ENCODE measurements at places on chromosomes 6 and 20.
A peak's percentile ranks its signal among the peaks of the same experiment; 100 is the strongest.

GRCh38 chr6:114304304-114304887, 38.4 kb downstream of the HS3ST5 start:
- DNase-seq: no peak

- DNase-seq: no peak
These were observed 635.3 kb upstream of the MARCKS start for GRCh38 chr6:113221850-113222249.

DNA sequence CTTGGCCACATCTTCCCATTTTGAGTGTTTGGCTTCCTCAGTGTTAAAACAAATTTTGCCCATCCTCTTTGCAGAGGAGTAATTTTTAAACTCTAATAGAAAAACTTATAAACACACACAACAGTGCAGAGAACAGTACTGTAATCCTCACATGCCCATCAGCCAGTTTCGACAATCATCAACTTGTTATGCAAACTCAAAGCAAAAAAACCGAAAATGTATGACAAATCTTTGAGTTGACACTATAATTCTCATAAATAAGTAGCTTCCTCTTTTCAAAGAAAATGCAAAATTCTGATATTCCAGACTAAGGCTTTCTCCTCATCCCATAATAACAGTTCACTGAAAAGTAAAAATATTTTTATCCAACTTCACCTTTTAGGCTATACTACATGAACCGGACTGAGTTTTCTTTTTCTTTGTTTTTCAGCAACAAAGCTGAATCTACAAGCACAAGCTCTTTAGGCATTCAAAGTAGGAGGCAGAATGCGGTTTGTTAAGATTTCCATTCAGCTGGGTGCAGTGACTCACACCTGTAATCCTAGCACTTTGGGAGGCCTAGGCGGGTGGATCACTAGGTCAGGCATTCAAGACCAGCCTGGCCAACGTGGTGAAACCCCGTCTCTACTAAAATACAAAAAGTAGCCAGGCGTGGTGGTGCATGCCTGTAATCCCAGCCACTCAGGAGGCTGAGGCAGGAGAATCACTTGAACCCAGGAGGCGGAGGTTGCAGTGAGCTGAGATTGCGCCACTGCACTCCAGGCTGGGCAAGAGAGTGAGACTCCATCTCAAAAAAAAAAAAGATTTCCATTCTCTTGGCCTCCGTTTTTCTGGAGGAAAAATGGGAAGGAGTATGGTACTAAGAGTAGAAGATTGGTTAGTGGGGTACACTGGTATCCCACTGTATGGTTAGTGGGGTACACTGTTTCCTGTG, 74.8 kb downstream of the GCNT2 start:
- DNase-seq: no peak

DNA sequence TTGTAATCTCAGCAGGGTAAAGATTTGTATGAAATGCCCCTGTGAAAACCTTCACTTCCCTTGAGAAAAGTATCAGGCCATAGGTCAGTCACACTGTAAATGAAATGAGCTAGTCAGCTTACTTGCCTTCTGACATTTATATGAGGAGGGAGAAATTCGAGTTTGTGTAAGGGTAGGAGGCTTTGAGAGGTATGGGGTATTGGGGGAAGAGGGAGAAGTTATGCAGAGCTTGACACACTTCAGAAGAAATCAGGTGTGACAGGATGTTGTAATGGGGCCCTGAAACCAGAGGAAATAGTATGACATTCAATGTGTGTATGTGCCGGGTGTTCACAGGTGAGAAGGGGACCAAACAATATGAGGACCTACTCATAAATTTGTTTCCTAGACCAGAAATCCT, 64.2 kb upstream of the CCN6 start:
- DNase-seq: no peak

- no peak for DNase-seq
These were observed 110.3 kb upstream of the BTN3A2 start for GRCh38 chr6:26254724-26255123.

DNA sequence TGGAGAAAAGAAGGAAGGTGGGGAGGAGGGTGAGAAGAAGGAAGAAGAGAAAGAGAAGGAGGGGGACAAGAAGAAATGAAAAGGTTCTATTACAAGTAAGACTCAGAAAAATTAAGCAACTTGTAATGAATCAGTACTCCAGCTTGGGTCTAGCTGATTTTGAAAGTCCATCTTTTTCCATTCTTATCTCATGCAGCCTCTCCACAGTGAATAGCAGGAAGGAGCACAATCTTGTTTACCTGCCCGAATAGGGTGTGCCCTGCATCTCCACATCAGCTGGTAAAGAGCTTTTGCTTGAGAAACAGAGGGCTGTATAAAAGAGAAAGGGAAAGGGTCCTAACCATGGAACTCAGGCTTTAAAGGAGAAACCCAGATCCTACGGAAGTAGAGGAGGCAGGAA, 348.8 kb downstream of the TPBG start:
- DNase-seq: no peak

DNA sequence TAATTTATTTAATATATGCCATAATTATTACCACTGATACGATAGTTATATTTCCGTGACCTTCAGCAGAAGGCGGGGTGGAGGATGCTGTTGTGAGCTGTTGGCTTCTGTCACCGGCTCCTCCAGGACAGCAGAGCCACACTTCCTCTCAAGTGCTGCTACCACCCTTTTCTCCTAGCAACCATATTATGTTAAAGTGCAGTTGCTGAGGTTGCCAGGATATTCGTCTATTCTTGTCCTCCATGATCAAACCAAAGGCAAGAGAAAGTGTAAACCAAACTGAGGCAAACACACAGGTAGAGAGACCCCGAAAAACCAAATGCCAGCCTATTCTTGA, 27.8 kb downstream of the RGS17 start:
- DNase-seq: no peak

GRCh38 chr6:23633996-23634395, 492.0 kb upstream of the NRSN1 start:
- no peak for DNase-seq

GRCh38 chr6:31655349-31656237, at the start of gene APOM:
APOM (plus strand) TSS chr6:31655894; CDS start chr6:31655967, 73 bp downstream.
- DNase-seq: no peak

DNA sequence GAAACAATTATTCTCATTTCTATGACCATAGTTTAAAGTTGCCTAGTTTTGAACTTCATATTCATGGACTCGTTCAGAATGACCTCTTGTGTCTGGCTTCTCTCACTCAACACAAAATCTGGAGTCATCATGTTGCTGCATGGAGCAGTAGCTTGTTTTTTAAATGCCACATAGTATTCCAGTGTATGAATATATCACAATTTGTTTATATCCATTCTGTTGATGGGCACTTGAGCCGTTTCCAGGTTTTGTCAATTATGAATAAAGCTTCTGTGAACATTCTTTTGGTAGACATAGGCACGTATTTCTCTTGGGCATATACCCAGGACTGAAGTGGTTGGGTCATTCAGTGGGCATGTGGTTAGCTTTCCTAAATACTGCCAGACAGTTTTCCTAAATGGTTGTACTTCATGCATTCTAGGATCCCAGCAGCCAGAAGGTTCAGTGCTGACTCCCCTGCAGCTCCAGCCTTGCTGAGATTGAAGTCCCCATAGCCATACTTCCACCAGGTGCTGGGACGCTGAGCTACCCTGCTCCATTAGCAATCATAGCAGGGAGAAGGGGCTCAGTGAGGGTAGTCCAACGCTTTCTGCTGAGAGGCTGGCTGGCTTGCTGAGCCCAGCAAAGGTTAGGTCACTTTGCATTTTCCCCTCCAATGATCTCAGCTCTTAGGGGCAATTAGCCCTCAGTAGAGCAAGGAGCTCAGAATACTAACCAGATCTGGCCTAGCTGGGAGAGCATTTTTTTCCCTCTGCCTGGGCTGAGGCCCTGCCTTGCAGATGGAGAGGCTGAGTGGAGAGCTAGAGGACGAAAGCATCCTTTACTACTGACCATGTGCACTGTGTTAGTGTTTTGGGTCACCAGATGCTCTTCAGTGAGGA, 35.7 kb upstream of the CTNNBL1 start:
- DNase-seq: no peak

- no peak for DNase-seq
These were observed 165.7 kb upstream of the RNF217 start for GRCh38 chr6:124796464-124796970.

DNA sequence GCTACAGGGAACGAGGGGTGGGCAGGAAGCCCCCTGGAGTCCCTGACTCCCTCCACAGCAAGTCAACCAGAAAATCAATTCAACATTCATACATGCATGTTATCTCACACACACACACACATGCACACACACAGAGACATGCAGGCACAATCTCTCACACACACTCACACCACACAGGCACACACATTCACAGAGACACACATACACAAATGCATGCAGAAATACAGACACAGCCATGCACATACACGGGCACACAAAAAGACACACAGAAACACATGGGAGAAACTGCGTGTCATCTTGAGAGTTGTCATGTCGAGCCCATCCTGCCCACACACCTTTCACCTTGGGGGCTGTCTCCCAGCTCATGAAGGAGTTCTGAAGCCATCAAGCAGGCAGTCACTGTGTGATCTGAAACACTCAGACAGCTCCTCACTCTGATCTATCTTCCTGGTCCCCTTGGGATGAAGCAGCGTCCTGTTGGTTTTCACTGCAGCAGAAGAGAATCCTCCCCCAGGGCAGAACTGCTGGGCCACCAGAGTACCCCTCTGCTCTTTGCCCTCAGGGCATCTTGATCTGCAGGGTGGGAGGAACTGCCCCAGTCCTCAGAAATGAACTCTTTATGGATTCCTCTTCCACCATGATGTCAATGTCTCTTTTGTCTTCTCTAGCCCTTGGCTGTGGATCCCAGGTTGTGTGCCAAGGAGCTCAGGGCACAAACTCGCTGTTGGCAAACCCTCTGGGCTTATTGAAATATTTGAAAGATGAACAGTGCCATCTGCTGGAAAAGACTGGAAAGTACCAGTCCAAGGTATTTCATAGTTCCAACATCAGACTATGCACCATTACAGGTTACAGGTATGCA, 8.8 kb downstream of the RAET1L start:
- DNase-seq: no peak

DNA sequence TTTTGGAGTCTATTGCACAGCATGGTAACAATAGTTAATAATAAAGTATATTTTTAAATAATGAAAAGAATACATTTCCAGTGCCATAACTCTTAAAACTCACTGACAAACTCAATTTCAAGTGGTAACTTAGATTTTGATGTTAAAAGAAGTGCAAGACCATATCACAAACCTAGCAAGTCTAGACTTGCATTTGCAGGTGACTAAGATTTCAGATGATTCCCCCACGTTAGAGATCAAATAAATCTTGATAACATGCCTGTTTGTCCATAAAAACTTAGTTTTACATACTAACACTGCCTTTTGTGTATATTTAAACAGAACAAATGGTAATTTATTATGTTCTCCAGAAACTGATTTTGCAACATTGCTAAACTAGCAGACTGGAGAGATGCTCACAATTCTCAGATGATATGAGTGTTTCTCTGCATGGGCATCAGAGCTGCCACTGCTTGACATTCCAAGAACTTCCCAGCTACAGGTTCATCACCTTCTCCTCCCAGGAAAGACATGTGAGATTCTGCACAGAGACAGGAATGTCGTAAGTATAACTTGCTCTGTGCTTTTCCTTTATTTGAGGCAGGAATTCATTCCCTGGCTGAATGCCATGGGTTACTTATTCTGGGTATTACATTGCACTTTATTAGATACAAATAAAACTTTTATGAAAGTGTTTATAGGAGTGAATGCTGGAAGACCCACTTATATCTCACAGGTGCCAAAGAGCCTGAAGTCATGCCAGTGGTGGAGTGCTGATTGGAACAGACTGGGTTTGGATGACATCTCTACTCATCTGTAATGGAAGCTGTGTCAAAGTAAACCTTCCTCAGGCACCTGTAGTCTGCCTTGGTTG, 160.2 kb upstream of the FOXA2 start:
- DNase-seq: no peak

GRCh38 chr20:62112368-62112767, 9.9 kb upstream of the LSM14B start:
- DNase-seq: no peak

DNA sequence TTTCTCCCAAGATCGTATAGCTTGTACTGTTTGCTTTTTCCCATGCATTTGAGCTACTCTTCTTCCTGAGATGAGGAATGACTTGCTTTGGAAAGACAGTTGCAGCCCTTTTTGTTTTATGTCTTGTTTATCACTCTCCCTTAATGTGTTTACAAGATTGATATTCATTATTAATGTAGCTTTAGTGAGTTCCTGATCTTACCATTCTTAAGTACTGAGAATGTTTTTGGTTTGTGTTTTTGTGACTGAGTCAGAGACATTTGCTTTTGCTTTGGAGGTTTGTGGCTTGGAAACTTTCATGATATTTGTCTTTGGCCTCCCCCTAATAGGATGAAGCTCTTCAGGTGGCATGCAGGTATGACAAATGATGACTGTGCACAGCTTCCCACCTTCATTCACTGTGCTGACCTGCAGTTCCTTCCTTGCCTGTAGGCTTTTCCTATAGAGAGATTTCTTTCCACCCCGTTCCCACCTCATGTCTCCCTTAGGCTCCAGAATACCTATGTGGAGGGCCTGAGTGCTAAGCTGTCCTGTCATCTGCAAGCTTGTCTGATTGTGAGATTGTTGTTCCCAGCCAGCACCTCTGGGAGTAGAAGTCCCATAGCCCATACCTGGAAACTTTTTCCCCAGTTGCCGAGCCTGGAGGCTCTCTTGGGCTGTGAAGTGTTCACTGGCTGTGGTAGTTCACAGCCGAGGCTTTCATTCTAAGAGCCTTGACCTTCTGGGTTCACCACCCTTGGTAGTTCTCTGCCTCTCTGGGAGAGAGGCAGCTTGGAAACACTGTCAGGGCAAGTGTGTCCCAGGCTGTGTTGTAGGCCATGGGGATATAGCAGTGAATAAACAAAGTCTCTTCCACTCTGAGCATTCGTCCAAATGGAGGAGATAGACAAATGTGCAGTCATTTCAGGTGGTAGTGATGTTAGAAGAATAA, 27.1 kb downstream of the CDS2 start:
- no peak for DNase-seq

- DNase-seq: no peak
These were observed 132.1 kb downstream of the HUS1B start for GRCh38 chr6:524803-525202.

- DNase-seq: peak; percentile 21
These were observed 9.9 kb downstream of the CYP21A2 start for GRCh38 chr6:32047855-32048766.

GRCh38 chr6:56787209-56787608, 144.5 kb upstream of the DST start:
- DNase-seq: no peak

- DNase-seq: no peak
These were observed 176.7 kb downstream of the BMP7 start for GRCh38 chr20:57089699-57090144.

DNA sequence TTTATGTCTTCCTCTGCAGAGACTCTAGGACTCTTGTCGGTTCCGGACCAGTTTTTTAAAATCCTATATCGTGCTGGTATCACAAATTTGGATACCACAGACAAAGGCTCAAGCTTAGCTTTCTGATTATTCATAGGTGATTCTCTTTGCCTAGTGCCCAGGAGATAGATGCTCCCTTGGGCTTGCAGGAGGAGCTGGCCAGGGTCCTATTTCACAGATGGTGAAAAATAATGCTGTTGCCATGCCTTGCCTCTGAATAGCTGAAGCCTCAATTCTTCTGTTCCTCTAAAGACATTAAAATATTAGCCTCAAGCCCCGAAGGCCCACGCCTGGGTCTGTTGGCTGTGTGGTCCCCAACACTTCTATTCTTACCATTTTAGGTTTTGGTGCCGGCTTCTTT, 123.9 kb upstream of the BACH2 start:
- DNase-seq: no peak

Data from GOT3 (cell line).